ENCODE measurements at places on chromosomes 1 and 21. TPM values are rescaled to one million over a fixed set of nuclear protein-coding genes. Genes with fewer than 3 reads are reported as not detected.
A peak's percentile ranks its signal among the peaks of the same experiment; 100 is the strongest.

GRCh38 chr21:18340387-18340942, 63.1 kb downstream of the TMPRSS15 start:
- no peak for DNase-seq

GRCh38 chr1:157739229-157739901, 37.6 kb downstream of the FCRL2 start:
- no peak for DNase-seq

GRCh38 chr1:29398431-29398830, 162.1 kb downstream of the PTPRU start:
- no peak for DNase-seq

- no peak for DNase-seq
These were observed 5.1 kb upstream of the LHX9 start for GRCh38 chr1:197911857-197912696.

DNA sequence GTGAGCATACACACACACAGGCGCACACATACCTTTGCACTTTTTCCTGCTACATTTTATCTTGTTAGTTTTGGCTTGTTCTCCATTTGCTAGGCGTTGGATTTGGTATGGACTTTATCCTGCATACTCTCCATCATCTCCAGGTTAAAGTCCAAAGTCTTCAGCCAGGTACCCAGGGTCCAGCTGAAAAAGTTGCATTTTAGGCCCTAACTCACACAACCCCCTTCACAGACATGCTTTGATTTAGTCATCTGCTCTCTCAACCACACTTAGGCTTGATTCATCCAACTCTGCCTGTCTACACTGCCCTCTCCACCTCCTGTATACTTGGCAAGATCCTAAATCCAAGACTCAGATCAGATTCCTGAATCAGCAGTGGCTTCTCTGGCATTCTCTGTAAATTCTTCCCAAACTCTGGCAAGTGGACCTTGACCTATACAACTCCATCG, 10.7 kb upstream of the LAMB3 start:
- no peak for DNase-seq

DNA sequence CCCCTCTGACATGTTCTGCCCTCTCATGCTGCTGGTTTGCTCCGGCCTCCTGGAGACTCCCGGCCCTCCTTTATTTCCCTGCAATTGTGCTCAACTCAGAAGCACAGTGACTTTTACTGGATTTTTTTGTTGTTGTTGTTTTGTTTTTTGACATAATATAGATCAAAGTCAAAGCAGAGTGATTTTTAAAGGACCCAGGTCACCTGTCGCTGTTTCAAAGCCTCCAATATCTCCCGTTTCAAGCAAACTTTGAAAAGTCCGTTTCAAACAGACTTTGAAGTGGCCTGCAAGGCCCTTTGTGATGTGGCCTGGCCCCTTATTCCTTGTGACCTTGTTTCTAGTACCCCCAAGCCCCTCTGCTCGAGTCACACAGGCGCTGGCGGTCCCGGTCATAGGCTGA, 58.1 kb downstream of the TBCE start:
- DNase-seq, result no peak

DNA sequence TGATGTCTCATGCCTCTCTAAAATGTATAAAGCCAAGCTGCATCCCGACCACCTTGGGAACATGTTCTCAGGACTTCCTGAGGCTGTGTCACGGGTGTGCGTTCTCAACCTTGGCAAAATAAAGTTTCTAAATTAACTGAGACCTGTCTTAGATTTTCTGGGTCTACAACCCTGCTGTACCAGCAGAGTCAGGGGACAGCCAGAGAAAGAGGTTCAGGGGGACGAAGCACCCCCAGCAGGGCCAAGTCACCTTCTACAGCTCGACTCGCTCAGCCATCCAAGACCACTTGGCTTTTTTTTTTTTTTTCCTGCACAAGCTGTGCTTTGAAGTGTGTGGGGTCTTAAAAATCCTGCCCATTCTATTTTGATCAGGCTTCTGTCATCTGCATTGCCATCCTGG, 28.5 kb upstream of the PDE9A start:
- DNase-seq, result no peak

DNA sequence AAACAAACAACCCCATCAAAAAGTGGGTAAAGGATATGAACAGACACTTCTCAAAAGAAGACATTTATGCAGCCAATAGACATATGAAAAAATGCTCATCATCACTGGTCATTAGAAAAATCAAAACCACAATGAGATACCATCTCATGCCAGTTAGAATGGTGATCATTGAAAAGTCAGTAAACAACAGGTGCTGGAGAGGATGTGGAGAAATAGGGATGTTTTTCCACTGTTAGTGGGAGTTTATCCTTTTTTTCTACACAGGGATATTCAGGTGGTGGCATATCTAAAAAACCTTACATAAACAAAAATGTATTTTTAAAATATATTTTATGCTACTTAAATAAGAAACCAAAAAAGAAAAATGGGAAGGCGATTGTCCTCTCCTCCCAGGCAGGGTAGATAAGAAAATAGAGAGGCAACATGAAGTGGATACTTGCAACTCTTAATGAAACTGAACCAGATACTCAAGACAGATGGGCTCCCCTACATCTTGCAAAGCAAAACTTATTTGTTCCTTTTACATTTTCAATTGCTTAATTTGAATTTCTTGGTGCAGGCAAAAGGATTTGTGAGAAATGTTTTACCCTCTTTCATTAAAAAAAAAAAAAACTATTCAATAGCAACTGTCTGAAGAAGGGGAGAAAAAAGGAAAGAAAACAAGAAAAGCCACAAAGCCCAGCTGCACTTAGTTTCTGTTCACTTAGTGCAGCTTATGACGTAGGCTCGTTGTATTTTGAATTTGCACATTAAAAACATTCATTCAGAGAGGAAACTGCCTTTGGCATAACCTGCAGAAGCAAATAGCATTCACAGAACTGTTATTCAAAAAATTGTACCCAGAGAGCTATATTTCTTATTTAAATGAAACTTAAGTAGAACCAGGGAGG, 36.9 kb upstream of the RGS1 start:
- peak; percentile 78 for DNase-seq

DNA sequence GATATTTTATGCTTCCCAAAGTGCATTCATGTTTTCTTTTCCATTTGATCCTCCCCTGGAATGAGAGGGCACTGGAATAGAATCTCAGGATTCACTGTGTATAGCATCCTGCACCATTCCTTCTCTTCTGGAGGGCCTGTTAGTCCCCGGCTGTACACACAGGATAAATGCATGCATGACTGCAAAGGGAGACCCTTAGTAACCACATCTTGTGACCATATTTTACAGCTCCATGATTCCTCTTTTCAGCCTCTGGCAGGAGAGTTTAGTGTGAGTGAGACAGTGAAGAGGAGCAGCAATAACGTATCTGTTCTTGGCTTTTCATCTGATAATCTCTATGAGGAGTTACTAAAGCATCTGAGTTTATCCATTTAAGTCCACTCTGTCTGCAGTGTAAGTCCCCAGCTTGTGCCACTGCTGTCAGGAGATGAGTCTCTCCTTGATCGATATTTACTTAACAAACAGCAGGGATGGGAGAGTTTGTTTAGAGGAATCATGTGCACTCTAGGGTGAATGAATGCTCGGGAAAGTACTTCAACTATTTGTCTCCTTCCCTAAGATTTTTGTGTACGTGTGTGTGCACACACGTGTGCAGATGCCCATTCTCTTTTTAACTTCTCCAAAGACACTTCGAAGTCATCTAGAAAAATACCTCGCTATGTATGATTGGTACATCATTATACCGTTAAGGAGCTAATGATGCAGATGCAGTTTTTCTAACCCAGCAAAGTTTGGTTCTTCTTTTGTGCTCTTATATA, 41.1 kb downstream of the PROX1 start:
- no peak for DNase-seq

DNA sequence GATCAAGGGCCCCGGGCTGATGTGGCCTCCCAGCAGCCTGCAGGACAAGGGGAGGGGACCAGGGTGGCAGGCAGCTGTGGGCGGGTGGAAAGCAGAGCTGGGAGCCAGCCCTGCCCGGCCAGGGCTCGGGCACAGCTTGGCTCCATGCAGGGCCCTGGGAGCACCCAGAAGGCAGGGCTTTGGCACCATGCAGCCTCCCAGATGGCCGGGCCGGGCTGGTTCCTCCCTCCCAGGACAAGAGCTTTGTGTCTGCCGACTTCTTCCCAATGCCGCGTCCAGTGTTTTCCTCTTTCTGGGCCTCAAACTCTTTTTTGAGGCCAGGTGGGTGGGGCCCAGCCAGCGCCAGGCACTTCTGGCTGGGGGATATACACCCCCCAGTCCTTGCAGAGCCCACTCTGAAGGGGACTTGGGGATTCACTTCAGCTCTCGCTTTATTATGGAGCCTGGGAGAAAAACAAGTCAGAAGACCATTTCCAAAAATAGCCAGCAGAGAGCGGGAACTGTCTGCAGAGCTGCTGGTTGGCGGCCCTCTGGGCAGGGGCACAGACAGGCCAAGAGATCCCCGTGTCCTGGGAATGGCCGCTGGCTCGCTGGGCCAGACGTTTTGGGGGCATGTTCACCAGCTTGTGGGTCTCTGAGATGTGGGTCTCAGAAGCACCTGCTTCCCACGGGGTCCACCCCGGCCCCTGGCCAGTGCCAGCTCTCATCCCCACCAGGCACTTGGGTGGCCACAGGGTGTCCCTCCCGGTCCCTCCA, 103.8 kb upstream of the ARHGEF16 start:
- DNase-seq, result no peak

DNA sequence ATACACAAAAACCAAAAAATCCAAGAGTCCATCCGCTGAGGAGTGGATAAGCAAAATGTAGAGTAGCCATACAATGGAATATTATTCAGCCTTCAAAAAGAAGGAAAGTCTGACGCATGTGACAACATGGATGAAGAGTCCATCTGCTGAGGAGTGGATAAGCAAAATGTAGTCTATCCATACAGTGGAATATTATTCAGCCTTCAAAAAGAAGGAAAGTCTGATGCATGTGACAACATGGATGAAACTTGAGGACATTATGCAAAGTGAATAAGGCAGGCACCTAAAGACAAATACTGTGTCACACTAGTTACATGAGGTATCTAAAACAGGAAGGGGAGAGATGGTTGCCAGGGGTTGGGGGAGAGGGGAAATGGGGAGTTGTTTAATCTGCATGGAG, 14.0 kb upstream of the IGSF21 start:
- DNase-seq, result no peak

DNA sequence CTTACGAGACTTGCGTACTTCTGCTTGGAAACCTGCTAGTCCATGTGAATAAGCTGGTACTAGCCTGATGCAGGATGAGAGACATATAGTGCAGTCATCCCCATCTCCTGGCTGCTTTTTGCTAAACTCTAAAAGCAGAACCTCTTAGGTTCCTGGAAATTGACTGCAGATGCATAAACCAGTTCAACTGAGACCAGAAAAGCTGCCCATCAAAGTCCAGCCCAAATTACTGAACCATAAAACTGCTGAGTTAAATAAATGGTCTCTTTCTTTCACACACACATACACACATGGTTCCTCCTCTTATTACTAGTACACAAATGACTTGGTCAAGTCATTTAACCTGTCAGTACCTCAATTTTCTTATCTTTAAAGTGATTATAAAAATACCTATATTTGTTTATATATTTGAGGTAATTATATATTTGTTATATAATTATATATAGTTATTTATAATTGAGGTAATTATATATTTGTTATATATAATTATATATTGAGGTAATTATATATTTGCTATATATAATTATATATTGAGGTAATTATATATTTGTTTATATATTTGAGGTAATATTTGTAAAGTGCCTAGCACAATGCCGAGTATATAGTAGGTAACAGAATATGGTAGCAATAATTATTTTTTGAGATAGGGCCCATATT, 25.2 kb upstream of the RABGAP1L start:
- no peak for DNase-seq

DNA sequence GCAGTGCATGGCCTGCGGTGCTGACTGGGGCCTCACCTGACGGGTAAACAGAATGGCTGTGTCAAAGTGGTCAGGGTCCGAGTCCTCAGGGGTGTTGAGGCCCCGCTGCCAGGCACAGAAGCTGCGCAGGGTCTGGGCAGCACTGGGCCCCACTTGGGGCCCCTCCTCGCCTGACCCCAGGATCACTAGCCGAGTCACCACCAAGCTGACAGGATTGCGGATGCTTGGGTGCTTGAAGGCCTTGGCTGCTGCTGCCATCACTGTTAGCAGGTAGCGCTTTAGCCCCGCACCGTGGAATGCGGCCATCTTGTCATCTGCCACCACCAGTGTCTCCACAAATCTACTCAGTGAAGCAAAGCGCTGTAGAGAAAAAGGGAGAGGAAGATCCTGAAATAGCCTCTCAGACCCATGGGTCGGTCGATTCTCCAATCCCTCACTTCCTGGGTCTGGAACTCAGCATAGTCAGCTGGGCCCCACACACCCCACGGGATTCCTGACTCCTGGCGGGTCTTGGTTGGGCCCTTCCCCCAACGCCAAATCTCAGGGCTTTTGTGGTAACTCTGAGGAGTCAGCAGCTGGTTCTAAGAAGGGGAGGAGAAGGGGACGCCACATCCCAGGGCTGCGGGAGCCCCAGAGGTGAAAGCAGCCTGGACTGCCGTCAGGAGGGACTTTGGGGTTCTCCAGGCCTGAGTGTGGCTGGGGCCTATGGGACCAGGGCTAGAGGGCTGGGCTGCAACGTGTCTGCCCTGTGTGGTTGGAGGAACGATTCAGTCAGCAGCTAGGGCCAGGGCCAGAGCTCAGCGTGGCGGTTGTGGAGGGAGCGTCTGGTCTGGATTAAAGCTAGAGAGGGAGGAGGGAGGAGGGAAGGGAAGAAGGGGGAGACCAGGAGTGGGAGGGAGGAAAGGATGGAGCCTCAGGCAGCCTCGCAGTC, 2.1 kb downstream of the ADAMTS4 start:
- peak; percentile 75 for DNase-seq

DNA sequence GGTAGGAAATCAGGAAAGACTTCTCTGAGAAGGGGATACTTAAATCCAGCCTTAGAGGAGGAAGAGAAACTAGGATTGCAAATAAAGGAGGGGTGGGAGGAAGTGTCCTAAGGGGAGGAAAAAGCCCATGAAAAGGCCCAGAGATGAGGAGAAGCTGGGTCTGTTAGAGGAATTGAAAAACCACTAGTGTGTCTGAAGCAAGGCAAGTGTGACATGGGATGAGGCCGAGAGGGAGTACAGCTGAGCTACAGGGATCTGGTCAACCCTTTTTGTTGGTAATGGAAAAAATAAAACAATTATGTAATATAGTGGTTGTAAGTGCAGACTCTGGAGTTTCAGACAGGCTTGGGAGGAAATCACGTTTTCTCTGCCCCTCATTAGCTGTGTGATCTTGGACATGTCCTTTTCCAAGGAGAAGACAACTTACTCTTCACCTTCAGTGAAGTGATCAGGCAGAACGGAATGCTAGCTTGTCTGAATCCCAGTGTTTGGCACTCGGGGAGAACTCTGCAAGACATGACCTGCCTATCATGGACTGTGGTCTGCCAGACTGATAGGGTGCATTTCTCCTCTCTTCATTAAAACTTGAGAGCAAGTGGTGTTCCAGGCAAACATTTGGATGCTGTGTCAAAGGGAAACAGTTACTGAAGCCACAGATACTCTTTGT, 7.4 kb upstream of the S100A10 start:
- no peak for DNase-seq

GRCh38 chr1:58722967-58723366, 23.1 kb upstream of the MYSM1 start:
- DNase-seq, result no peak

Gene KRTAP21-2
- total RNA-seq, result not detected

Gene JTB
- total RNA-seq, result 114 TPM

Gene PLEKHA6
- 5.0 TPM for total RNA-seq

Gene CELA2B
- total RNA-seq, result not detected

Gene IL19
- total RNA-seq, result not detected

Gene LEMD1
- not detected for total RNA-seq
